Karpas-422 (cell line): ENCODE measurements at places on chromosomes 3 and 15.

DNA sequence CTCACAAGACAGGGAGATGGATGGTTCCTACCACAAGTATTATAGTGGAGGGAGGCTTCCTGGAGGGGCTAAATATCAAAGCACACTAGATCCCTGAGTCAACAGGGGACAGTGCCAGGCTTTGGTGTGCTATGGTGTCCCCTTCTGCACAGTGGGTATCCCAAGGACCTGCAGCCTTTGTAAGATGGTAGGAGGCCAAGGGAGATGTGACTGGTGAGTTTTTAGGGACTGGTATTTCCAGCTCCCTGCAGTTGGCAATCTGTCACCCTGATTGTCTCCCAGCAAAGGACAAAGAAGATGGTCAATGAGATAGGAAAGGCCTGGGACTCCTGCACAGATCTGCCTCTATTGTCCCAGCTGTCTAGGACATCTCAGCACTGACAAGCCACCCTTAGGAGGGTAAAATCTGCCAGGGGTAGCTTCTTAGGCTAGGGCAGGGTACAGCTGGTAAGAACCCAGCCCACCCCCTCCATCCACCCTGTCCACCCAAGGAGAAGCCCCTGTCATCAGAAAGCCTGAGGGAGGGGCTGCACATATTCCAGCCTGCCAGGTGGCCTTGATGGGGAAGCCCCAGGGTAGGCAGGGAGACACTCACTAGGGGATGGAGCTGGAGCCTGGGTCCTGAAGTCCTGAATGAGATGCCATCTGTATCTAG, 631 bp downstream of the CYP1A1 start:
- H3K27me3 ChIP-seq: no peaks in the 10 kb centered on the region
- H3K4me1 ChIP-seq: no peaks in the 10 kb centered on the region
- no peaks in the 10 kb centered on the region for H3K36me3 ChIP-seq
- DNase-seq: no peak
- H3K4me3 ChIP-seq: no peak overlapping the region

DNA sequence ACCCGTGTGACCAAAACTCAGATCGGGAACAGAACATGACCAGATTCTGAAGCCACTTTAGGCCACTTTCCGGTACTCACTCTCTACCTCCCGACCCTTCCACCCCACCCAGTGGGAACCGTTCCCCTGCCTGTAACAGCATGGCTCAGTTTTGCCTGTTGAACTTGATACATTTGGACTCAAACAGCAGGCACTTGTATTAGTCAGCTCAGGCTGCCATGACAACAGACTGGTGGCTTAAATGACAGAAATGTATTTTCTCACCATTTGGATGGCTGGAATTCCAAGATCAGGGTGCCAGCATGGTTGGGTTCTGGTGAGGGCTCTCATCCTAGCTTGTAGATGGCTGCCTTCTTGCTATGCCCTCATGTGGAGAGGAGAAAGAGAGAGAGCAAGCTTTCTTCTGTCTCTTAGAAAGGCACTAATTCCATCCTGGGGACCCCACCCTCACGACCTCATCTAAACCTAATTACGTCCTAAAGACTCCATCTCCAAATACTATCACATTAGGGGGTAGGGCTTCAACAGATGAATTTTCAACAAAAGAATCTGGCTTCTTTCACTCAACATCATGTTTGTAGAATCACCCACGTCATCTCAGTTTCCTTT, 9.3 kb upstream of the SSUH2 start:
- H3K4me3 ChIP-seq: no peak overlapping the region
- DNase-seq: no peak
- H3K27me3 ChIP-seq: no peaks in the 10 kb centered on the region
- H3K27ac ChIP-seq: no peak overlapping the region

DNA sequence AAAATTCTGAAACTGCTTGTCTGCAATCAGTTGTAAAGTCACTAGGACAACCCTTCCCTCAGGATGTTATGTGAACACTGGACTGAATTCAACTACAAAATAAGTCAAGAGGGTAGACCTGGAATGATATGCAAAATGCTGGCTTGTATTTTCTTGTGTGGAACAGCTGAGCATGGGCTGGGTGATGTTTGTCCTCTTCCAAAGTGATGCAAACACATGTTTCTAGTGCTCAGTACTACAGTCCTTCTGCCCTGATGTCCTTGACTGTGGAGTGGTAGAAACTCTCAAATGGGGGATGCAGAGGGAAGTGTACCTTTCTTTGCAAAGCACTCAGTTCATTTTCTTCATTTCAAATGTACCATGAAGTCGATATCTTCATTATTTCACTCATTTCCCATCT, 258.6 kb downstream of the THSD4 start:
- DNase-seq: no peak
- H3K4me1 ChIP-seq: no peaks in the 10 kb centered on the region
- H3K4me3 ChIP-seq: no peak overlapping the region
- H3K27ac ChIP-seq: no peak overlapping the region
- no peaks in the 10 kb centered on the region for H3K27me3 ChIP-seq

DNA sequence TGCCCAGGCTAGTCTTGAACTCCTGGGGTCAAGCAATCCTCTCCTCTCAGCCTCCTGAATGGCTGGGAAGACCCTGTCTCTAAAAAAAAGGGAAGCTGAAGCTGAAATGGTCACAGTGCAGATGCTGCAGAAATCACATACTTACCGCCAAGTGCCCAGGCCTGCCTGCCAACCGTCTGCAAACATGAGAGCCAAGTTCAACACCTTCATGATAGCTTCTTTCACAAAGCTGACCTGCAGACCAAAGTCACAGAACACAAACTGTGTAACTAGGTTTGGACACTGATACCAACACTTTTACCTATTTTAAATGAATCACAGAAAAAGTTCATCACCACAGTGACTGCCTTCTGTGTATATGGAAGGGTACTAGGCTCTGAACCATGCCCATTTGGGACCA, 22.8 kb upstream of the CYFIP1 start:
- H3K4me1 ChIP-seq: no peaks in the 10 kb centered on the region
- peaks cover 67% of the 10 kb centered on the region for H3K36me3 ChIP-seq
- no peak overlapping the region for H3K27ac ChIP-seq

- no peaks in the 10 kb centered on the region for H3K4me1 ChIP-seq
- no peaks in the 10 kb centered on the region for H3K36me3 ChIP-seq
- H3K4me3 ChIP-seq: no peak overlapping the region
- no peak overlapping the region for H3K27ac ChIP-seq
- H3K27me3 ChIP-seq: no peaks in the 10 kb centered on the region
Observed at GRCh38 chr15:35305946-35306345, 220.9 kb upstream of the NANOGP8 start.

- H3K4me3 ChIP-seq: no peak overlapping the region
- H3K27me3 ChIP-seq: no peaks in the 10 kb centered on the region
- no peak overlapping the region for H3K27ac ChIP-seq
- no peaks in the 10 kb centered on the region for H3K36me3 ChIP-seq
- H3K4me1 ChIP-seq: no peaks in the 10 kb centered on the region
- DNase-seq: no peak
Observed at GRCh38 chr3:110905121-110905520, 166.5 kb upstream of the NECTIN3 start.

DNA sequence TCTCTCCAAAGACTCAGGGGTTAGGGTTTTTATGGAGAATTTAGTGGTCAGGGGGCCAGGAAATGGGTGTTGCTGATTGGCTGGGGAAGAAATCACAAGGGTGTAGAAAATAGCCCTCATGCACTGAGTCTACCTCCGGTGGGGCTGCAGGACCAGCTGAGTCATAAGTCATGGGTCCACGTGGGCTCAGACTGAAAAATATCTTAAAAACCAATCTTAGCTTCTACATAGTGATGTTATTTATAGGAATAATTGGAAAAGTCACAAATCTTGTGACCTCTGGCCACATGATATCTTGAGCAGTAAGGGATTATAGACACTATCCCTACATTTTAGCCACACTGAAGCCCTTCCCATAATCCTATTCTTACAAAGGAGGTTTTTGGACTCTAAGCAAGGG, 224.0 kb downstream of the DPH6 start:
- no peak overlapping the region for H3K27ac ChIP-seq
- no peak for DNase-seq
- no peaks in the 10 kb centered on the region for H3K36me3 ChIP-seq
- no peaks in the 10 kb centered on the region for H3K27me3 ChIP-seq
- no peak overlapping the region for H3K4me3 ChIP-seq
- no peaks in the 10 kb centered on the region for H3K4me1 ChIP-seq

GRCh38 chr3:40639006-40639405, 114.2 kb downstream of the ZNF621 start:
- H3K27ac ChIP-seq: no peak overlapping the region
- H3K36me3 ChIP-seq: no peaks in the 10 kb centered on the region
- DNase-seq: no peak
- H3K27me3 ChIP-seq: no peaks in the 10 kb centered on the region

DNA sequence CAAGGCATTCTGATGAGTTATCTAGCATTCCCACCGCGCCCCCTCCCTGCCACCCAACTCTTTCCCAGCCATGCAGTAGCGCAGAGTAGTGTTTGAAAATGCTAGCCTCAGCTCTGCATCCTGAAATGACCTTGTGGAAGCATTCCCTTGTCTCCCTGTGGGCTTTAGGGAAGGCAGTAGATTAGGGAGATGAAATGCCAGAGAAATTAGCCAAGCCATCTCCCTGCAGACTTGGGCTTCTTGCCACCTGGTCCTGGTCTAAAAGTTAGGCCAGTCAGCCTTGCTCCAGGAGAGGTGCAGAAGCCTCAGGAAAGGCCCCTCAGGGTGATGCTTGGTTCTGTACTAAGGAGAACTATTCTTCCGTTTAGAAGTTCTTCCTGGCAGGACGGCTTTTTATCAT, 231.2 kb downstream of the CACNA2D3 start:
- H3K27me3 ChIP-seq: no peaks in the 10 kb centered on the region
- H3K4me3 ChIP-seq: no peak overlapping the region
- DNase-seq: no peak
- no peaks in the 10 kb centered on the region for H3K36me3 ChIP-seq
- no peak overlapping the region for H3K27ac ChIP-seq

GRCh38 chr15:79682285-79682684, 214.5 kb downstream of the MTHFS start:
- no peak for DNase-seq
- no peak overlapping the region for H3K27ac ChIP-seq
- no peak overlapping the region for H3K4me3 ChIP-seq
- no peaks in the 10 kb centered on the region for H3K4me1 ChIP-seq
